NCI-H510A (cell line): ENCODE measurements at places on chromosomes 5 and 9.

GRCh38 chr9:72039532-72039931, 20.9 kb downstream of the C9orf57 start:
- no peak for DNase-seq

GRCh38 chr5:138937392-138938387, 62.6 kb upstream of the LRRTM2 start:
- DNase-seq: no peak

GRCh38 chr5:145797336-145797735, 37.8 kb downstream of the PRELID2 start:
- DNase-seq: peak; percentile 22

DNA sequence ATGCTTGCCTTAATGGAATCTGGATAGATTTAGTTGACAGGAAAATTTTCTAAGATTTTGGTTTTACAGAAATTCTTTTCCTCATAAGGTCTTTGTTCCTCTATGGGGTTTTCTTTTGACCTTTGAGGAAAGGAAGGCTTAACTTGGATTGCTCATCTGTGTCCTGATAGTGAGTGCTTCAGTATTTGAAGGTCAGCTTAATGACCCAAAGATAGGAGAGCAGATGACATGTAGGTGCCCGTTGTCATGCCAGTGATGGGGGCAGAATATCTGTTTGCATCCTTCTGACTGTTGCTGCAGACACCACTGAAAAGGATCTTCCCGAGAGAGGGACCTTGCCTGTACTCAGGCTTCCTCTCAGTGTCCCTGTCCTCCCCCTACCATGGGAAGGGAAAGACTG, 30.9 kb downstream of the MEGF10 start:
- DNase-seq: no peak

GRCh38 chr9:125861405-125862058, 114.4 kb downstream of the PBX3 start:
- DNase-seq: no peak

DNA sequence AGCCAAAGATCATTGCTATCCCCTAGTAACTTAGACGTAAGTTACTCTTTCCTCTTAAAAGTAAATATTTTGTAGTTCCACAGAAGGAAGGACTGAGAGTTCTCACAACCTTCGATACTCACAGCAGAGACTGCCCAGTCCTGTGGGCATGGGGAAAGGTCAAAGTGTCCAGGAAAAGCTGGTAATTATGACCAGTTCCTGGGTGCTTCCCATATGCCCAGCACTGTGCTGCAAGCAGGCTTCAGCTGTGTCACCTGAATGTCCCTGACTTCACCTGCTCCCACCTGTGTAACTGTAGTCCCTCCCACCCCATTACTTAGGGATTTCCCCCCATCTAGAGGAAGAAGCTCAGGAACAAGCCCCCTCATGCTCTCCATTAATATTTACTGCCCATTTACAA, 18.0 kb upstream of the SH3RF2 start:
- no peak for DNase-seq

DNA sequence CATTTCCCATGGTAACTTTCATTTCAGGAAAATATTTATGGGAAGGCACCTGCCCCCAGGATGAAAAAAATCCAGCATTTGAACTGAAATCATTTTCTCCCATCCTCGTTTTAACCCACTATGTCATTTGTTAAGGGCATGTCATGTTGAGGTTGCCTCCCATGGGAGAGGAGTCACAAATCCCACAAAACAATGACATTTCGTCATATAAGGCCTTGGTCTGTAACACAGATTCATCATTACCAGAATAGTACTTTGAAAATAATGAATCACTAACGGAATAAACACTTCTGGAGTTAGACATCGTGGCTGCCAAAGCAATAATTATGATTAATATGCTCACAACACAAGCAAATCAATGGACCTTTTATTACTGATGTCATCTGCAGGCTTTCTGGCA, 274.1 kb downstream of the NDUFS4 start:
- no peak for DNase-seq

DNA sequence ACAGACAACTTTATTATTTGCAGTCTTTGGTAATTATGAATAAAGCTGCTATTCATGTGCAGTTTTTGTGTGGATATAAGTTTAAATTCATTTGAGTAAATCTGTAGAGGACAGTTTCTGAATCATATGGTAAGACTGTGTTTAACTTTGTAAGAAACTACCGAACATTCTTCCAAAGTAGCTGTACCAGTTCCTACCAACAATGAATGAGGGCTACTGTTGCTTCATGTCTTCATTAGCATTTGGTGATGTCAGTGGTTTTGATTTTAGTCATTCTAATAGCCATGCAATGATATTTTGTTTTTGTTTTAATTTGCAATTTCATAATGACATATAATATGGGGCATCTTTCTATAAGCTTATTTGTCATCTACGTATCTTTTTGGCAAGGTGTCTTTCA, 501.3 kb upstream of the RORB start:
- no peak for DNase-seq
